Right atrium auricular region (tissue), 2 donors: ENCODE measurements at places on chromosomes 2 and 18. TPM values are rescaled to one million over a fixed set of nuclear protein-coding genes. Genes with fewer than 3 reads are reported as not detected.

Gene TMEM247
- total RNA-seq = not detected

- DNase-seq = no peak
- no peak overlapping the region for H3K27ac ChIP-seq
- H3K4me1 ChIP-seq = no peaks in the 10 kb centered on the region
- no peaks in the 10 kb centered on the region for H3K36me3 ChIP-seq
- no peaks in the 10 kb centered on the region for H3K27me3 ChIP-seq
- H3K4me3 ChIP-seq = no peak overlapping the region
Observed at GRCh38 chr2:69721022-69721421, 20.9 kb upstream of the ANXA4 start.

Gene PROM2
- total RNA-seq = 0.35 TPM

DNA sequence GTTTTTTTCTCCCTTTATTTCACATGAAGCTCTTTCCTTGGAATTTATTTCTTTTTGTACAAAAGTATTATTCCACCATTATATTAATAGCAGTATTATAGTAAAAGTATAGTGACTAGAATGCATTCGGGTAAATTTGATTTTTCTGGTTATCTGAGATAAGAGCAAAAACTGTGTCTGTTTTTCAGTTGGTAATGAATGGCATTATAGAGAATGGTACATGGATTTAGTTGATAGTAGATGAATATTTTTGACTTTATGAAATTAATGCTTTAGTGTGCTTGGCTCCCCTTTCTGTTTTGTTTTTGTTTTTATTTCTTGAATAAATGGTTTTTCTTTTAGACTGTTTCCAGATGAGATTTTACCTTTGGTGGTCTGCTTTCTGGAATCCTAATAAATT lies 71.8 kb downstream of the MTA3 start:
- no peak overlapping the region for H3K27ac ChIP-seq
- H3K4me3 ChIP-seq = no peak overlapping the region
- peaks cover 9% of the 10 kb centered on the region for H3K4me1 ChIP-seq
- no peaks in the 10 kb centered on the region for H3K27me3 ChIP-seq
- peaks cover 10% of the 10 kb centered on the region for H3K36me3 ChIP-seq
- DNase-seq = no peak

DNA sequence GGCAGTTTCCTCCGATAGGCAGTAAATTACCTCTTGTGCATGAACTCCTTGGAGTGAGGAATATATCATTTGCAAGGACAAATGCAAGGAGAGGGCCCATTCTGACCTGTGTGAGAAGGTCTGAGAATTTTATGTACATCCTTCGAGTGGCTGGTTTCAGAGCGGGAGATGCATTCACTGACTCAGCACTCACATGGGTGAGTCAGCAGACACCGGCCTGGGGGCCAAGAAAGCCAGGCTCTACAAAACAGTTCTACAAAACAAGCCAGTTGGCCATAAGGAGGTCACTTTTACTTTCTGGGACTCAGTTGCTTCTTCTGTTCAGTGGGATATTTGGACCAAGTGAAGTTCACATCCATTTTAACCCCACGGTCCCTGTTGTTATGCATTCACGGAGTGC lies 35.3 kb downstream of the CYP26B1 start:
- H3K27ac ChIP-seq = no peak overlapping the region
- H3K4me3 ChIP-seq = no peak overlapping the region
- H3K4me1 ChIP-seq = peaks cover 11% of the 10 kb centered on the region
- H3K36me3 ChIP-seq = no peaks in the 10 kb centered on the region
- no peaks in the 10 kb centered on the region for H3K27me3 ChIP-seq

Gene DSC2
- 19.3 TPM for total RNA-seq

DNA sequence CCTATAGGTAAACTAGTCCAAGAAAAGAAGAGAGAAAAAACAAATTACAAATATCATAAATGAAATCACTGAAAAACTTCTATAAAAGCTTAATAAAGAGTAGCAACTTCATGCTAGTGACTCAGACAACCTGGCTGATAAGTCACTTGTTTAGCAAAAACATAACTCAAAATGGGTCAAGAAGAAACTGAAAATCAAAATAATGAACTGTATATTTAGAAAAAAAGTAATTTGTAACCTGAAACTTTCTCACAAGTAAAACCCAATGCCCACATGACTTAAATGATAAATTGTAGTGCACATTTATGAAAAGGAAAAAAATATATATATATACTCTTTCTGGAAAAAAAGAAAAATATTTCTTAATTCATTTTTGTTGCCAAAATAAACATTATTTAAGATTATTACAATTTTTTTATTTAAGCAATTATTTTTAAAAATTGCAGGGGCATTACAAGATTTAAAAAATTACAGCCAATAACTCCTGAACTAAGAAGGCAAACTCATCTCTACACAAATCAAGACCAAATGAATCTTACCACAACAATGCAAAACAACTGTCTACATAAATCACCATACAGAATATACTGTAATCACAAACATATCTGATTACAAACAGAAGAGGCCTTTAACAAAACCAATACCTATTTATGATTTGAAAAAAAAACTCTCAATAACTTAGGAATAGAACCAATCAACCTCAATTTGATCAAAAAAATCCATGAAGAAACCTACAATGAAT lies 406.3 kb downstream of the CDH7 start:
- no peak for DNase-seq
- H3K27me3 ChIP-seq = no peaks in the 10 kb centered on the region
- H3K4me1 ChIP-seq = no peaks in the 10 kb centered on the region
- H3K36me3 ChIP-seq = no peaks in the 10 kb centered on the region
- H3K4me3 ChIP-seq = no peak overlapping the region
- H3K27ac ChIP-seq = no peak overlapping the region

- no peaks in the 10 kb centered on the region for H3K4me1 ChIP-seq
- H3K36me3 ChIP-seq = no peaks in the 10 kb centered on the region
- DNase-seq = no peak
- no peak overlapping the region for H3K27ac ChIP-seq
Observed at GRCh38 chr2:68089961-68090360, 27.2 kb upstream of the C1D start.

- no peaks in the 10 kb centered on the region for H3K27me3 ChIP-seq
- no peak overlapping the region for H3K27ac ChIP-seq
Observed at GRCh38 chr2:26456440-26457250, 21.3 kb downstream of the OTOF start.

DNA sequence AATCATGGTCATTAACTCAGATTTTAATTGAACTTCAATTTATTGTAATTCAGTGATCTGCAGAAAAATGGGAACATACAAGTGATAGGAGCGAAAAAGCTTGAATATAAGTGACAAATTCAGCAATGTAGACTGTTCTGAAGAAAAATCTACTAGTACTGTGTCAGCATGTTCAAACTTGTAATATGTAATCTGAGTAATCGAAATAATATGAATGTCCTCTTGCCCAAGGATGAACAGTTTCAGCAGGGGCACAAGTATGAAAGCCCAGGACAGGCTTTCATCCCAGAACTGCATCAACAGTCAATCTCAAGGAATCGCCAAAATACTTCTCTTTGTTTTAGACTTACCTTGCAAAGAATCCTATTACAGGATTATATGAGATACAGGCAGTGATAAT lies 1110.5 kb downstream of the LRP1B start:
- H3K36me3 ChIP-seq = no peaks in the 10 kb centered on the region
- H3K27ac ChIP-seq = no peak overlapping the region
- no peak for DNase-seq
- no peaks in the 10 kb centered on the region for H3K27me3 ChIP-seq
- no peaks in the 10 kb centered on the region for H3K4me1 ChIP-seq
- no peak overlapping the region for H3K4me3 ChIP-seq
